ENCODE measurements at places on chromosomes 7 and 10. TPM values are rescaled to one million over a fixed set of nuclear protein-coding genes. Genes with fewer than 3 reads are reported as not detected.

Gene STEAP4
- polyA plus RNA-seq = 16.9 TPM

Gene CBLL1
- polyA plus RNA-seq = 5.2 TPM

Gene SCIN
- polyA plus RNA-seq = 0.05 TPM

Gene ANKRD30A
- polyA plus RNA-seq = not detected

Gene SFXN3
- 3.8 TPM for polyA plus RNA-seq

Gene FAM25G
- polyA plus RNA-seq = not detected

Gene STEAP1
- polyA plus RNA-seq = 30.8 TPM

Gene CRTAC1
- 0.33 TPM for polyA plus RNA-seq

Gene ANKRD61
- polyA plus RNA-seq = 0.08 TPM

Gene PBLD
- 63.3 TPM for polyA plus RNA-seq

Gene SNX10
- 11.5 TPM for polyA plus RNA-seq

Gene NOBOX
- not detected for polyA plus RNA-seq

Gene CCDC136
- 0.22 TPM for polyA plus RNA-seq

Gene POLR2J2
- polyA plus RNA-seq = 6.3 TPM

Gene DGKI
- 0.01 TPM for polyA plus RNA-seq
